ENCODE measurements at places on chromosomes 1 and 21. TPM values are rescaled to one million over a fixed set of nuclear protein-coding genes. Genes with fewer than 3 reads are reported as not detected.

The SH2D5 gene
- 1.1 TPM for total RNA-seq

The IL6R gene
- 1.5 TPM for total RNA-seq

The CATSPERE gene
- total RNA-seq: 1.2 TPM

The TAS1R1 gene
- total RNA-seq: not detected

The TPTE gene
- total RNA-seq: not detected

The VPS72 gene
- 72.5 TPM for total RNA-seq

The FCMR gene
- total RNA-seq: 1.2 TPM

The RGL1 gene
- 2.1 TPM for total RNA-seq

The TPR gene
- total RNA-seq: 104 TPM

The TRIM17 gene
- total RNA-seq: 55.5 TPM

The TACSTD2 gene
- 489 TPM for total RNA-seq

The MNDA gene
- total RNA-seq: not detected

The TEX50 gene
- not detected for total RNA-seq

The COL11A1 gene
- not detected for total RNA-seq

The CLIC6 gene
- total RNA-seq: not detected

The KCNT2 gene
- 0.53 TPM for total RNA-seq

The FLVCR1 gene
- 5.5 TPM for total RNA-seq

The FNDC5 gene
- not detected for total RNA-seq

The SPATA46 gene
- total RNA-seq: not detected

The LMX1A gene
- not detected for total RNA-seq

The SLC44A5 gene
- total RNA-seq: not detected

The KLHDC9 gene
- total RNA-seq: 5.6 TPM

The PRXL2B gene
- total RNA-seq: 35.3 TPM

The DLGAP3 gene
- total RNA-seq: not detected

The SERPINC1 gene
- total RNA-seq: not detected

The OLFML2B gene
- total RNA-seq: not detected

The ZBTB8A gene
- total RNA-seq: 4.2 TPM

The WNT2B gene
- 1.1 TPM for total RNA-seq

The GJA9 gene
- total RNA-seq: 0.48 TPM

The RAB42 gene
- 7.6 TPM for total RNA-seq

The PAFAH2 gene
- total RNA-seq: 13.0 TPM

The CRP gene
- total RNA-seq: not detected

The NGF gene
- total RNA-seq: 9.7 TPM

The AGT gene
- total RNA-seq: not detected

The LCE1A gene
- not detected for total RNA-seq

The KRTCAP2 gene
- total RNA-seq: 156 TPM

The OR2L2 gene
- total RNA-seq: 0.10 TPM

The RGS7 gene
- total RNA-seq: 5.8 TPM

The CLDN17 gene
- not detected for total RNA-seq
